MG63 (cell line): ENCODE measurements at places on chromosomes 1 and 21.

DNA sequence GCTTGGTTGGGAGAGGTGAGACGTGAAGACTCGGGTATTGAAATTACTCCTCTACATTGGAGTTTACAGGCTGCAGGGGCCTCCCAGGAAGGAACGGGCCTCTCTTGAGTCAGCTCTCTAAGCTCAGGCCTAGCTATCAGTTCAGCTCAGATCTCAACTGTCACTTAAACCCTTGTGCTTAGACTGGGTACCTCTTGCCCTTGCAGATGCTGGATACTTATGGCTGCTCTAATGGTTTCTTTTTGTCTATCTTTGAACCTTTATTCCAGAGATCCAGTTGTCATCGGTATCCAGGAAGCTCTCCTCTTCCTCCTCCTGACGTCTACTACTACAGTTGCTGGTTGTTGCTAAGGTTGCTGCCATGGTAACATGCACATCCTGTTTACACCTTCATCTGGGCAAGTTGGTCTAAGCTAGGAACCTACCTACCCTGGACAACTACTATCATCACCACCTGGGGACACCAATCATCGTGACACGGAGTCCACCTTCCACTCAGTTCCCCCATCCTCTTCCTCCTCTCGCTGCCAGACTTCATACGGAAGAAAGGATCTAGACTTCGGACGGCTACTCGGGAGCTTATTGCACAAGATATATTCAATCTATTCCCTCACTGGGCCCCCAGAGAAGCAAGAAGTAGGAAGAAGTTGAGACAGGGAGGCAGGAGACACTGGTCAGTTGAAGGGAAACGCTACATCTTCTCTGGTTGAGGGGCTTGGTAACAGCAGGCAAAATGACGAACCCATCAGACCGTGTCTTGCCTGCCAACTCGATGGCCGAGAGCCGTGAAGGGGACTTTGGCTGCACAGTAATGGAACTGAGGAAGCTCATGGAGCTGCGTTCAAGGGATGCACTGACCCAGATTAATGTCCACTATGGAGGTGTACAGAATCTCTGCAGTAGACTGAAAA, 56.1 kb downstream of the ATP2B4 start:
- no peak for DNase-seq

- no peak for DNase-seq
Measured at GRCh38 chr1:107874221-107874620, 90.8 kb downstream of the VAV3 start.

DNA sequence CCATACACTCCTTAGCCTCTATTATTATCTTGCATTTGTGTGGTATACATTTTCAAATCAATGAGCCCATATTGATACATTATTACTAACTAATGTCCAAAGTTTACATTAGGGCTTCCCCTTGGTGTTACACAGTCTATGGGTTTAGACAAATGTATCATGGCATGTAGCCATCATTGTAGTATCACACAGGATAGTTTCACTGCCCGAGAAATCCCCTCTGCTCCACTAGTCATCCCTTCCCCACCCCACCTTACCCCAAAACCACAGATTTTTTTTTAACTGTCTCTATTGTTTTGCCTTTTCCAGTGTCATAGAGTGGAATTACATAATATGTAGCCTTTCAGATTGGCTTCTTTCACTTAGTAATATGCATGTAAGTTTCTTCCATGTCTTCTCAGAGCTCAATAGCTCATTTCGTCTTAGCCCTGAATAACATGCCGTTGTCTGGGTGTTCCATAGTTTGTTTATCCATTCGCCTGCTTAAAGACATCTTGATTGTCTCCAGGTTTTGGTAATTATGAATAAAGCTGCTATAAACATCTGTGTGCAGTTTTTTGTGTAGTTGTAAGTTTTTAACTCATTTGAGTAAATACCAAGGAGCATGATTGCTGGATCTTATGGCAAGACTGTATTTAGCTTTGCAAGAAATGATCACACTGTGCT, 86.4 kb upstream of the LYST start:
- no peak for DNase-seq

DNA sequence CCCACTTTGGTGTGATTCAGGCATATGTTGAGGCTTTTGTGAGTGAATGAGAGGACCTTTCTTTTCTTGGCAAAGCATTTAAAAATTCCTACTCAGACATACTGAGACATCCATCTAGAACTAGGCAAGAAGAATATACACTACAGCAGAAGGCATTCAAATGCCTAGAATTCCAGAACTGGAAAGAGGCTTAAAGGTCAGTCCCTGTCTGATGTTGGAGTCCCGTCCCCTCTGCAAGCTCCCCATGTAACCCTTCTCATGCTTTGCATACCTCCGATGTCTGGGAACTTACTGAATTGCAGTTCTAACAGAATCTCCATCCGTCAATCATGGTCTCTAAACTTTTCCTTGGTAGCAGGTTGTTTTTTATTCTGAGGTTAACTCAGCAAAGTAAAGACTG, 152.9 kb downstream of the ATP6V1G3 start:
- DNase-seq = no peak

DNA sequence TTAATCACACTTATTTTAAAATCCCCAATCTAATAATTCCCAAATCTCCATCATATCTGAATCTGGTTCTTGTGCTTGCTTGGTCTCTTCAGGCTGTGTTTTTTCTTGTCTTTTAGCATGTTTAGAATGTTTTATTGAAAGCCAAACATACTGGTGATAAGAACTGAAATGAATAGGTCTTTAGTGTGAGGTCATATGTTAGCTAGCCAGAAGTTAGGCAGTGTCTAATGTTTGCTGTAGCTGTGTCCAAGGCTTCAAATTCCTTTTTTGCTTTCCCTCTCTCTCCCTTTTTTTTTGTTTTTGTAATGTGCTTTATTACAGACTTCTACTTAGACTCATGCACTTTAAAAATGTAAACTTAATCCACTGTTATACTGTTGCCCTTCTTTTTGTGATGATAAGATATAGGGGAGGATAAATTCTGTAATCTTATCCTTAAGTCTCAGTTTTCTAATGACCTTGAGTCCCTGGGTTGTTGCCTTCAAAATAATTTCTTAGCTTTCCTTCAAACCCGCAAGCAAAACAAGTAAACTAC, 725.1 kb downstream of the BRINP3 start:
- DNase-seq = no peak

DNA sequence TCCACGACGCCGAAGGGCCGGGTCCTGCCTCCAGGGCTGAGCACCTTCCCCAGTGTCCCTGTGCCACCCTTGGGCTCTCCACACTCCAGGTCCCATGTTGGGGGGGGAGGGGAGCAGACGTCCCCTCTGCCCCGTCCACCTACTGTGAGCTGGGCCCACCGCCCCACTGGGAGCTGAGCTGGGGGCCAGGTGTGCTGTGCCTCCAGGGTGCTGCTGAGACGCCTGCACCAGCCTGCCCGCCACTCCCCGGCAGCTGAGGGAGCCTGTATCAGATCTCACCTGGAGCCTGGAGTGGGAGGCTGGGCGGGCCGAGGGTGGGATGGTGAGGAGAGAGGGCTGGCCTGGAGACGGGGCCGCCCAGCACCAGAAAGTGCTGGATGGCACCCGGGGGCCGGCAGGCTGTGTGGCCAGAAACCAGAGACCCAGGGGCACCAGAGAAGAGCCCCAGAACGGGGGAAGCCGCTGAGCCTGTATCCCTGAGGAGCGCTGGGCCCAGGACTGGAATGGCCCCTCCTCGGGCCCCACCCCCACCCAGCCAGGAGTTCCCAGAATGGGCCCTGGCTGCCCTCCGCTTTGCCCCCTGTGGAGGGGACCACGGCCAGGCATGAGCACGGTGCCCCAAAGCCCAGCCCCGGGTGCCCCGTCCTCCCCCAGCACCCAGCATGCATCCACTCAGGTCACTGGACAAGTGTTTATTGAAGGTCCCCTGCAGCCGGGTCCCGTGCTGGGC, 3.4 kb downstream of the TNFRSF18 start:
- no peak for DNase-seq

DNA sequence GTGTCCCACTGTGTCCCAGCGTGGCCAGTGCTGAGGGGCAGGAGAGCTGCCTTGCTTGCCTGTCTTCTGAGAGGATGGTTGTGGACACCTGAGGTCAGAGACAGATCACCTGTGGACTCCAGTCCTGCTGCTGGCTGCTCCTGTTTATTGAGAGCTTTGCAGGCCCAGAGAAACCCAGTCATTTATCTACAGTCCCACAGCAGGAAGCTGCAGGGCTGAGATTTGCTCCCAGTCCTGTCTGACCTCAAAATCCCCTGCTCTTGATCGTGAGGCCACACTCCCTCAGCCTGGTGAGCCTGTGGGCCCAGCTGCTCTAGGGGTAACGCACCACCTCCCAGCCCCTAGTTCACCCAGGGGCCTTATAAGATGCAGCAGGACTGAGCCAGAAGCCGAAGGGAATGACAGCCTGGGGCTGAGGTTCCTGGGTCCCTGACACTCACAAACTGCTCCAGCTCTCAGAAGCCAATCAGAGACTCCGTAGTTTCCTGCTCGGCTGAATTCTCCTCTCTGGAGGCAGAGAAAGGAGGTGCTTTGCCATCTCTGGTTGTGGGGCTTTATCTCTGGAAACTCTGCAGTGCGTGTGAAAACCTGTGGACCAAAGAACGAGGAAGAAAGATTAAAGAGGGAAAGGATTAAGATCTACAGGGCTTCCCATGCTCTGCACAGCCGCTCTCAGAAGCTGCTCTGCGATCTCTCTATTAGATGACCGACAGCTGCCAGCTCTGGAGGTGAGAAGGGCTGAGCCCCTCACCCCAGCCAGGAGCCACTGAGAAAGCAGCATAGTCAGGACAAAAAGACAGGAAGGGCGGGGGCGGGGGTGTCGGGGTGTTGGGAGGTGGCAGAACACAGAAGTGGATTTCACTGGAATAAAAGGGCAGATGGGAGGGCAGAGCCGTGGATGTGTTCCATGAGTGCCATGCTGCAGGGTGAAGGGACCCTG, 39.1 kb downstream of the UBIAD1 start:
- DNase-seq = no peak

DNA sequence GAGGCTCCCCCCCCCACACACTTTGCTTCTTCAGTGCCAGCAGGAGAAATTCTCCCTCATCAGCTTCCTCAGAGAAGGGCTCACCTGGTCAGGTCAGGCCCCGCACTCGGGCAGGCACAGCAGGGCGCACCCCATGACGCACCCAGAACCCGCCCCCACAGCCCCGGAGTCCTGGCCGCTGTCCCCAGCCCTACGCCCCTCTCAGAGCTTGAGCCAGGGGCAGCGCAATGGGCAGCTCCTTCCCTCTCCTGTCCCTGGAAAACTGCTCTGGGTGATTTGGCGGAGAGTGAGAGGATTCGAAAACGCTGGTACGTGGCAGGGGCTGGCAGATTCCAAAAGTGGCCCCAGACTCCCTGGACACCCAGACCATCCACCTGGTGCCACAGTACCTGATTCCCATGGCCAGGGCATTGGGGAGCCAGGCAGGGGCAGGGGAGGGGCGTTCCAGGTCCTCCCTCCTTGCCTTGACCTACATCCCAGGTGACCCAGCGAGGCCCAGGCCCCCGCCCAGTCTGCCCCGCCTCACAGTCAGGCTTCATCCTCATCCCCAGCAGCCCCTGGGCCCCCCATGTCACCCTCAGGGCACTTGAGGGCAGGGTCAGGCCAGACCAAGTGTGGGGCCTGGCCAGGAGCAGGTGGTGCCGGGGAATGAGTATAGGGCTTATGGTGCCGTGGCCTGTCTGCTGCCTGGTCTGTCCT, 23.7 kb downstream of the RRP1 start:
- DNase-seq = no peak

- no peak for DNase-seq
Measured at GRCh38 chr1:44225761-44226160, 12.5 kb downstream of the DMAP1 start.

GRCh38 chr1:92708368-92708950, 76.4 kb downstream of the EVI5 start:
- DNase-seq = no peak

GRCh38 chr1:38498686-38499085, 360.9 kb downstream of the RRAGC start:
- DNase-seq = no peak

- no peak for DNase-seq
Measured at GRCh38 chr1:107323784-107324183, 182.9 kb downstream of the NTNG1 start.

DNA sequence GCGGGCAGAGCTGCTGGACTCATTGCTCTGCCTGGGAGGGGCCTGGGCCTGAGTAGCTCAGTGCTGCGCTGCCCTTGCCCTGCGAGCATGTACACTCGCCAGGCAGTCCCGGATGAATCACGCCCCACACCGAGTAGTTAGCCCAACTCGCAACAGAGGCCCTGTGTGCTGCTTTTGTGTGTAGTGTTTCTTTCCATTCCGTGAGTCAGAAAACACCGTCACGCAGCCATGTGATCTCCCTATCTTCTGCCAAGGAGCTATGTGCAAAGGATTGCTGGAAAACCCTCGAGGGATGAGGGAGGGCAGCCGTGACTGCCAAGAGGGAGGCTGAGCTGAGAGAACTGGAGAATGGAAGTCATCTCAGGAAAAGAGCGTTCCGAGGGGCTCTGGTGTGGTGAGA, 37.3 kb downstream of the NENF start:
- peak; percentile 99 for DNase-seq

- no peak for DNase-seq
Measured at GRCh38 chr1:111770916-111771315, 15.2 kb downstream of the DDX20 start.

GRCh38 chr1:209884249-209884648, 53.8 kb upstream of the SYT14 start:
- no peak for DNase-seq

DNA sequence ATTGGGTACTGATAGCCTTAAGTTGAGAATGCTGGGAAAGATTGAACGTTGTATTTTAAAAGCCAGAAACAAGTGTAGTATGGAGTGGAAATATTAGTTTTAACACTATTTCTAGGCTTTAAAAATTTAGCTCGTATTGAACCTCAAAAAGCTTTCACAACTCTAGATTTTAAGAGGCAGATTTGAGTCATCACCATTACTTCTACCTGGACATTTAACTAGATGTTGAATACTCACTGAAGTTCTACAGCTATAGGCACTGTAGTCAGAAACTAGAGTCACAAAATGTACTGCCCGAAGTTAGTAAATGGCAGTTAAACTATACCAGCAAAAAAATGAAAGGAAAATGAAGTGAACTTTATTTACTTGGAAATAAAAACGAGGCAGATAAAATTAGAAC, 96.5 kb downstream of the NEK7 start:
- no peak for DNase-seq

DNA sequence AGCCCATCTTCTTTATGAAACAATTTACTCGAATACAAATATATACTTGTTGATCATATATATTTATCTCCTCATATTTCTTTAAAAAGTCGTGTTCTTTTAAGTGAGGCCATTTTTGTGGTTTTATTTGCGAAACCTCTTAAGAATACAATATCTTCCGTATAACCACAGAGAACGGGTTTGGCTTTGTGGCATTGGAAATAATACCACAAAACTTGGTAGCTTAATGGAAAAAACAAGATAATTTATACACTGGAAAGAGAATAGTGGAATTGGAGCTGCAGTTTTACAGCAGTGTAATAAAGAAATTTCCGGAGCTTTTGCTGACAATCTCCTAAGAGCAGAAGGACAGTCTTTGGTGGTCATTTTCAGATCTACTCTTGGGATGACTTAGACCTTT, 29.4 kb downstream of the PTGFR start:
- DNase-seq = no peak

- no peak for DNase-seq
Measured at GRCh38 chr1:200965111-200965805, 58.3 kb downstream of the KIF21B start.

- no peak for DNase-seq
Measured at GRCh38 chr21:36747815-36748383, 49.0 kb downstream of the SIM2 start.

- DNase-seq = no peak
Measured at GRCh38 chr1:60984062-60984799, 98.1 kb upstream of the NFIA start.
